ENCODE measurements at places on chromosomes 2 and 18. TPM values are rescaled to one million over a fixed set of nuclear protein-coding genes. Genes with fewer than 3 reads are reported as not detected.

SAG gene
- 0.63 TPM for total RNA-seq

CCDC121 gene
- 1.9 TPM for total RNA-seq

TRIM43 gene
- total RNA-seq: not detected

ADAM23 gene
- total RNA-seq: 1.4 TPM

DNAH7 gene
- 5.5 TPM for total RNA-seq

LIMS3 gene
- 0.90 TPM for total RNA-seq

MC4R gene
- total RNA-seq: not detected

DSEL gene
- 5.7 TPM for total RNA-seq

DNA sequence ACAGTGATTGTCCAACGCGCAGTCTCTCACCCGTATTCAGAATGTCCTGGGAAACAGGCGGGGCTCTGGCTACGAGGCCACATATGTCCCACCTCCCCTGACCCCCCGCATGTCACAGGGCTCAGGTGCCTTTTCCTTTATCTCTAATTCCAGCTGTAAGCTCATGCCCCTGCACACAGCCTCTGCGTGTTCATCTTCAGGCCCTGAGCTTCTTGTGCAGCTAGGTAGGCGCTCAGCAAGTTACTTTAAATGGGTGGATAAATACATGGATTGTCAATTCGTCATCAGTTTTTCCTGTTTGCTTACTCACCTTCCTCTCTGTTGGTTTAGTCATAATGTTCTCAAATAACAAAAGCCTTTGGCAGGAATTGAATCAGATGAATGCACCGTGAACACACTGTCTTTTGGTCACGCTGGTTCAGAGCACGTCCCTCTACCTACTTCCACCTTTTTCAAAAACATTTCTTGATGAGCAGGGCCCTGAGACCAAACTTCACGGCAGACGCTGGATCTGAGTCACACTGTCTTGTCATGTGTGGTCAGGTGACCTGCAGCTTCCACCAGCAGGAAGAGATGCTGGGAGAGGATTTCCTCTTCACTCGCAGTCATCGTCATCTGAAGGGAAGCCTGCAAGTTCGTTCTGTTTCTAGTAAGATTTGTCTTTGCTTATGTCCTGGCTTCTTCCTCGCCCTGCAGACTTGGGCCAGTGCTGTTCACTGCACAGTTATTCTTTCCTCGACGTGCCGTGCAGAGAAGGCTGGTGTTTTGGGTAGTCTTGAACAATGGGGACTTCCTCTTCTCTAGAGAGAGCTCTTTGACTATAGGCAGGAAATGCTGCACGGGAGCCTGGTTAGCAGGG lies 138.1 kb downstream of the PTGR3 start:
- DNase-seq: peak; percentile 52

DNA sequence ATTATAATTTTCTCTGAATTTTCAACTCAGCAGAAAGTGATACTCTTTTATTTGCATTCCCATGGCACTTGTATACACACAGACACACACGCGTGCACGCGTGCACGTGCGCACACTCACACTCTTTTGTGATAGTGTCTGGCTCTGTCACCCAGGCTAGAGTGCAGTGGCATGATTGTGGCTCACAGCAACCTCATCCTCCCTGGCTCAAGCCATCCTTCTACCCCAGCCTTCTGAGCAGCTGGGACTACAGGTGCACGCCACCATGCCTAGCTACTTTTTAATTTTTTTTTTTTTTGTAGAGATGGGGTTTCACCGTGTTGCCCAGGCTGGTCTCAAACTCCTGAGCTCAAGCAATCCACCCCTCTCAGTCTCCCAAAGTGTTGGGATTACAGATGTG lies 123.2 kb downstream of the MC4R start:
- DNase-seq: no peak

GRCh38 chr2:181907057-181907456 lies 15.5 kb downstream of the ITPRID2 start:
- no peak for DNase-seq

DNA sequence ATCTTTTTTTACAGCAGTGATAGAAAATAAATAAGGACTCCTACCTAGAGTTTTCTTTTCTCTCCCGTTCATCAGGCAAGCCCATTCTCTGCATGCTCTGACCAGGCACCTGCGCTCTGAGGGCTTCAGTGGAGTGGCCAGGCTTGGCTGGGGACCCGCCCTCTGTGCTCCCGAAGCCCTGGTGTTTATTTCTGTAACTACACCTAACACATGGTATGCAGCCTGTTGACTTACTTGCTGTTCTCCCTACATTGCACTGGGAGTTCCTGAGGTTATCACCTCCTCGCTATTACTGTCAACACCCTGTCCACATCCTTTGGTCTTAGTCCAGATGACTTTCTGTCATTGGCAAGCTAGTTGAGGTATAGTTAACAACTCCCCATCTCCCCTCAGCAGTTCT lies 317.7 kb downstream of the LPIN1 start:
- no peak for DNase-seq

GRCh38 chr2:140286377-140286776 lies 1506.2 kb upstream of the NXPH2 start:
- no peak for DNase-seq

DNA sequence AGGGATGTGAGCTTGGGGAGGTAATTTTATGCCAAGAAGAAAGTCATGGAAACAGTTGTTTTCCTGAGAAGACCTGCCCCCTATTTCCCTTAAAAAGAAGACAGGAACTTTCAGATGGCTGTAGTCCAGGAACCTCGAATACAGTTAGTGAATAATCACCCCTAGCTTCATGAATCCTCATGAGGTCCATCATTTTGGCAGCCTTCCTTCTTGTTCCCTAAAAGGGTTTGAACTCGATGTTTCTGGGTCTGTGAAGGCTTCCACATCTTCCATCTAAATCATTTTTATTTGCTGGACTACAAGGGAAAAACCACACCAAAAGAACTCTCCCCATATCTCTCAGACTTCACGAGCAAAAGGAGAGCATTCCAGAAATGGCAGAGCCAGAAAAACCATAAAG lies 290.8 kb downstream of the SLC4A3 start:
- no peak for DNase-seq

DNA sequence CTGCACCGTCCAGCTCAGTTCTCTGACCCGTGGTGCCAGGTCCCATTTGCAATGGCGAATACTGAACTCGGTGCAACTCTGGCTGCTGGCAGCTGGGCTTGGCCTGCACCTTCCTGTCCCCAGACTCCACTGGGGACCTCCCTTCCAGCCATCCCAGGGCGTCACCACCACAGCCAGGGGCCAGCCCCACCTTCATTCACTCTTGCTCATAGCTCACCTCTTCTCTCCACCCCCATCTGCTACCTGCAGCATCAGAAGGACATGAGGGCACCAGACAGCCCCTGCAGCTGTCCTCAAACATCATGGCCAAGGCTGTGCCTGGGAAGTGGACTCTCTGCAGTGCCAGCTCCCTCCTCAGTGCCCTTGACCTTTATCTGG lies 16.2 kb upstream of the ALPI start:
- DNase-seq: no peak

GRCh38 chr18:29586210-29586609 lies 1409.3 kb upstream of the CDH2 start:
- DNase-seq: no peak

- no peak for DNase-seq
Observed at GRCh38 chr2:10559634-10560224, 111.6 kb upstream of the ODC1 start.

- DNase-seq: no peak
Observed at GRCh38 chr2:240105982-240106381, 30.1 kb downstream of the COPS9 start.

DNA sequence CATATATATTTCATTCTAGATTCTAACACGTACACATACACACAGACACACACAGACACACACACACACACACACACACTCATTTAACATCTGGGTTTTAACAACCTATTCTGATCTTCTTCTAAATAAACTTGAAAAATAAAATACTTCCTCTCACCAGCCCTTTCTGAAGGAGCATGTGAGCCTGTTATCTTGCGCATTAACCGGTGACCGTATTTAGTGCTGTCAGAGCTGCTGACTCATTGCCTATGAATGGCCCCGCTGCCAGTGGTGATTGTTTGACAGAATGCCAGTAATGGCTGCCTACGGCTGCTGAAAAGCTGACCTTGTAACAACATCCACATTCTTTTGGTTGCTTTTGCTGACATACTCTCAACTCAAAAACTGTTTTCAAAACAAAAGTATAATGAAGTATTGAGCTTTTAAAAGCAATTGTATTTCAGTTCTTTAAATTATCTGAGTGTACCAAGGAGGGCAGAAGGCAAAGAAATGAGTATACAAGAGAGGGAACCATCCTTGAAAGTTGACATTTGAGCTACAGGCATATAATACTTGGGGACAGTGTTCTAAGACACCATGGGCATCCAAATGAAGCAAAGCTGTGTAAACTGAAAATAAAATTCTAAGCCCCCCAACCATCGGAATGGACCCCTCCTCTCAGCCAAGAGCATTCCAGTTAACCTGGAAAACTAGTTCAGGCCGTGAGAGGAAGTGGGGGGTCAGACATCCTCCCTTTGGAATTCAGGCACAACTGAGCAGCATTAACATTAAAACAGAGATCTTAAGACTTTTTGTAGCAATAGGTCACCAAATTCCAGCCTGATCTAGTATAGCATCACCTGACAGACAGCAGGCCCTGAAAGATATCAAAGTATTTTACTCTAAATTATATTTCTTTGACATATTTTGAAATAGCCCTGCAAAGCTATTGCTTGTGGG lies 50.2 kb upstream of the DTNA start:
- peak; percentile 74 for DNase-seq

GRCh38 chr18:78739882-78740677 lies 239.5 kb upstream of the SALL3 start:
- DNase-seq: peak; percentile 20

- no peak for DNase-seq
Observed at GRCh38 chr2:78541088-78541450, 484.4 kb upstream of the REG3G start.

DNA sequence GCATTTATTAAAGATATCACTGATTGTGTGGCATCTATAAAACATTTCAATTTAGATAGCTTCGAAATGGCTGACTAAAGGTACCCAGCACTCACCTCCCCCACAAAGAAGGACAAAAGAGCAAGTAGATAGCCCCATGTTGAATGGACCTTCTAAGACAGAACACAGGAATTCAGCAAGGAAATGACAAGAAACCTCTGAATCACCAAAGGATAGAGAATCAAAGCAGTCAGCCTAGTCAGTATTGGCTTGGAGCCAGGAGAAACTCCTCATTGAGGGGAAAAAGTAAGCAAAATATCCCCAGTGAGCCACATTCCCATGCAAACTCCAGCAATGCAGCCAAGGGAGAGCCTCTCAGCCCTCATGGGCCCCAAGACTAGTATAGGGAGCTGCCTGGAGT lies 113.7 kb downstream of the BARD1 start:
- DNase-seq: no peak

DNA sequence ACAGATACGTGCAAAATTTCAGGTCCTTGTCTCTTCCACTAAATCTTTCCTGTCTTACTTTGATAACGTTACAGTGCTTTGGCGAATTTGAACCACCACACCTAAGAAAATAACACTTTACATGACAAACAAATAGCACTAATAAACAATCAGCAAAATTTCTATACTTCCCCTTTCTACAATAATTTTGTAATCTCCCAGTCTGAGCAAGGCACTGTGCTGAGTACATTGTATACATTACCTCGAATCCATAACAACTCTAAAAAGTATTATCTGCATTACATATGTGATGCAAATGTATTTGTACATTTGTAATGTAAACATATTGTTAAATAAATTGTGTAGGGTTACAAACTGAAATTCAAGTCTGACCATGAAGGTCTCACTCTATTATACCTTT lies 49.9 kb downstream of the RTN4 start:
- no peak for DNase-seq

DNA sequence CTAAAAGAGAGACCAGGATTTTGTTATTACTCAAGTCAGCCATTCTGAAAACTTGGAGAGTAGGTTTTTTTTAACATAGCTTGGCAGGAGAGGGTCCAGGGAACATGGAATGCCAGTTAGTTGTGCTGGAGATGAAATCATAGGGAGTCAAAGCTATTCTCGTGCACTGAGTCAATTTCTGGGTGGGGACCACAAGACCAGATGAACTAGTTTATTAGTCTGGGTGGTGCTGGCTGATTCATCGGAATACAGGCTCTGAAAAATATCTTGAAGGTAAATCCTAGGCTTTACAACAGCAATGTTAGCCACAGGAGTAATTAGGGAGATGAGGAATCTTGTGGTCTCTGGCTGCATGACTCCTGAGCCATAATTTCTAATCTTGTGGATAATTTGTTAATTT lies 921.4 kb downstream of the TRIB2 start:
- DNase-seq: no peak

GRCh38 chr18:67354692-67355091 lies 161.8 kb downstream of the DSEL start:
- no peak for DNase-seq

- no peak for DNase-seq
Observed at GRCh38 chr2:166060191-166060590, 67.6 kb downstream of the SCN1A start.

DNA sequence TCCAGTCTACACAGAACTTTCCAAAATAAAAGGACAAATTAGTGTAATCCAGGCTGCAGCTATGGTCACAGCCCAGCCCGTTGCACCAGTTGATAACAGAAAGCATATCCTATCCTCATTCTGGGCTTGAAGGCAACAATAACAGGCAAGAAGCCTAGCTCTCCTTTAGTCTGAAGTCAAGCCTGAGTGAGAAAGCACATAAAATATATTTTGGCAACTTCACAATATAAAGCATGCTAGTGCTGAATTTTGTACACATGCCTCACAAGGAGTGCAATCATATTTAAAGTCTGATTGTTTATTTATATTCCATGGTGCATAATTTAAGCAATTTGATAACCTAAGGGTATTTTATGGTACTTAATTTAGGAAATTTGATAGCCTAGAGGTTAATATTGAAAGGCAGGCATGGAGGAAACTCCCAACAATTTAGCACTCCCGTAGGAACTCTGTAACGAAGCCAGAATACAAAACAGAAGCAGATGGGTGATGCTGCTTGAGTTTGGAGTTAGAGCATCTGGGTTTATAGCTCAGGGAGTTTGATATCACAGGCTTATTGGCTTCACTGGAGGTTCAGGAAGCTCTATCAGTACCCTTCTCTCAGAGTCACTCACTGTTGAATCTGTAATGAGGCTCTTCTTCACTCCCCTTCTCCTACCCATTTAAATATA lies 1199.1 kb upstream of the GYPC start:
- DNase-seq: no peak

GRCh38 chr18:2906704-2907549 lies 60.1 kb downstream of the EMILIN2 start:
- peak; percentile 83 for DNase-seq

DNA sequence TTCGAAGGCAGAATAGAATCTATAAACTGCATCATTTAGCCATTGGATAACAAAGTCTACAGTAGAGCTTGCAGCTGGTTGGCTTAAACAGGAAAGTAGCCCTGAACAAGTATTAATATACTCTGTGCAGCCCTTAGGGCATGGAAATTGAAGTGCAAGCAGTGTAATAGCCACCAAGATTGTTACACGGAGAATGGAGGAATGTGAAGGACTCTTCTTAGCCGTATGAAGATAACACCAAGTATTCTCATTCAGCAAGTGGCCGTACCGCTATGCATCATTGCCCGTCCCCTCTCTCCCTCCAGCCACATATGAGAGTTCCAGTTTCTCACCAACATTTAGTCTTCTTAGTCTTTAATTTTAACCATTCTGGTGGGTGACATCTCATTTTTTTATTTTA lies 40.5 kb downstream of the ANKRD12 start:
- DNase-seq: no peak

GRCh38 chr2:113978524-113979190 lies 88.8 kb downstream of the ACTR3 start:
- DNase-seq: no peak

- no peak for DNase-seq
Observed at GRCh38 chr18:73007195-73007914, 139.6 kb upstream of the NETO1 start.

- no peak for DNase-seq
Observed at GRCh38 chr2:101596333-101596732, 101.2 kb upstream of the MAP4K4 start.

- no peak for DNase-seq
Observed at GRCh38 chr2:237298151-237299118, 115.5 kb downstream of the COL6A3 start.

Measured in mucosa of descending colon (tissue), 3 donors.